ENCODE measurements at places on chromosomes 5 and 9.
A peak's percentile ranks its signal among the peaks of the same experiment; 100 is the strongest.

- H3K27me3 ChIP-seq = no peaks in the 10 kb centered on the region
- H3K4me3 ChIP-seq = no peak overlapping the region
- H3K36me3 ChIP-seq = no peaks in the 10 kb centered on the region
- no peak overlapping the region for H3K27ac ChIP-seq
- DNase-seq = peak; percentile 28
- peaks cover 25% of the 10 kb centered on the region for H3K4me1 ChIP-seq
Measured at GRCh38 chr5:124421584-124421983, 324.9 kb downstream of the ZNF608 start.

DNA sequence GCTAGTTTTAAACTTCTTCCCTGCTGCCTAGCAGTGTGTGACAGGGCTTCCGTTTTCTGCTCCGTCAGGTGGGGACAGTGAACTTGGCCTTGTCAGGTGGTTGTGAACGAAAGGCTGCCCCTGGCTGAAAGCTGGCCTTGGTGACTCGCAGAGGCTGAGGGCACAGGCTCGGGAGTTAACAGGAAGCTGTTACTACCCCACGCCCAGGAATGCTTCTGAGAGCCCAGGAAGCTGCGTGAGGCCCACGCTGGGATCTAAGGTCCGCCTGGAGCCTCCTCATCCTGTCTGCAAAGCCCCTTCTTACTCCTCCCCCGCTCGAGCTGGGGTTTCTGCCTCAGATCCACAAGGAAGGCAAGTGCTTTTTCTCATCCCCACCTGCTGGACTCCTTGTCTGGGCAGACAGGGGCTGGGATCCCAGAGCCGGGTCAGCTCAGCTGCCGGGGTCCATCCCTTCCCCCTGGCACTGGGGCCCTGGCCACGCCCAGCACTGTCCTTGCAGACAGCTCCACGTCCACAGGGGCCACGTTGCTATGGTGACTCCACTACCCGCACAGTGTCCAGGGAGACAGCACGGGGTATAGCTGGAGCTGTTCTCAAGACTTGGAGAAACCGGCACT lies 124.7 kb upstream of the TBC1D2 start:
- H3K36me3 ChIP-seq = no peaks in the 10 kb centered on the region
- no peaks in the 10 kb centered on the region for H3K27me3 ChIP-seq
- no peak overlapping the region for H3K4me3 ChIP-seq
- H3K27ac ChIP-seq = peak overlapping the region; percentile 77
- H3K4me1 ChIP-seq = peaks cover 69% of the 10 kb centered on the region

DNA sequence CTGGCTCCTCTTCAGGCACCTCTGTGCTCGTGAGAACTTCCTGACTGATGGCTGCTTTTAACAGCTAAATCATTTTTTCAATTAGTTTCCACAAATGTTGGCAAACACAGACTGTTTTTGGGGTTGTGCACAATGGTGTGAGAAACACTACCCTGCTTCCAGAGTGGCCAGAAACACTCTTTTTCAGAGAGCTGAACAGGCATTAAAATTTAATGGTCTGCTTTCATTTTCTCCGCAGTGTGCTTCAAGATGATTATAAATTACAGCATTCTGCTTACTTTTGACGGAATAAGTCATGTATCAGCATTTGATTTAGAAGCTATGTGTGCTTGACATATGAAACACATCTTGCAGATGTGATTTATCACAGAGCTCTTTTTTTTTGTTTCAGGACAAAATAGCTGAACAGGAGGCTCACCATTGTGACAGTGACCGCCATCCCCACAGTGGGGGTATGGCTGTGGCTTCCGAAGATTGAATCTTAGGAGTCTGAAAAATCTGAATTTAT lies 454.5 kb upstream of the ZNF608 start:
- no peaks in the 10 kb centered on the region for H3K36me3 ChIP-seq
- peak overlapping the region; percentile 29 for H3K4me3 ChIP-seq
- DNase-seq = no peak
- H3K4me1 ChIP-seq = no peaks in the 10 kb centered on the region
- no peaks in the 10 kb centered on the region for H3K27me3 ChIP-seq

- H3K4me3 ChIP-seq = peak overlapping the region; percentile 35
- no peaks in the 10 kb centered on the region for H3K36me3 ChIP-seq
- peaks cover 8% of the 10 kb centered on the region for H3K27me3 ChIP-seq
- DNase-seq = peak; percentile 51
- H3K4me1 ChIP-seq = peaks cover 24% of the 10 kb centered on the region
- no peak overlapping the region for H3K27ac ChIP-seq
Measured at GRCh38 chr5:88660947-88661805, 221.8 kb downstream of the MEF2C start.

DNA sequence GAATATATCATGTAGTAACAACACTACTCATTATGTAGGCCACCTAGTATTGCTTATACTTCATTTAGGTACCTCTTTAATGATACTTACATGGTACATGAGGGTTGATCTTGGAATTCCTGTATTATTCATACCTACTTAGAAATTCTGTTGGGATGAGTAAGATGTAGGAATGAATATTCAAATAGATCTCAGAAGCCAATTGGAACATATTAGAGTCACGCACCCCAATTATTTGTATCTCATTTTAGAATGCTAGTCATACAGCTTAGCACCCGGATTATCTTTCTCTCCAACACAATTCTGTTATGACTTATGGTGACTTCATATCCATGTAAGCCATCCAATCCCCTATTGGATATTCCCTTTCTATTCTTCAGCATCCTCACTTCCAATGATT lies 106.7 kb upstream of the SH3GL2 start:
- DNase-seq = no peak
- no peaks in the 10 kb centered on the region for H3K27me3 ChIP-seq
- no peak overlapping the region for H3K27ac ChIP-seq
- H3K36me3 ChIP-seq = no peaks in the 10 kb centered on the region

- H3K36me3 ChIP-seq = no peaks in the 10 kb centered on the region
- H3K27ac ChIP-seq = no peak overlapping the region
- H3K4me1 ChIP-seq = no peaks in the 10 kb centered on the region
- H3K4me3 ChIP-seq = no peak overlapping the region
- H3K27me3 ChIP-seq = no peaks in the 10 kb centered on the region
Measured at GRCh38 chr5:31382051-31382878, 149.6 kb downstream of the DROSHA start.

DNA sequence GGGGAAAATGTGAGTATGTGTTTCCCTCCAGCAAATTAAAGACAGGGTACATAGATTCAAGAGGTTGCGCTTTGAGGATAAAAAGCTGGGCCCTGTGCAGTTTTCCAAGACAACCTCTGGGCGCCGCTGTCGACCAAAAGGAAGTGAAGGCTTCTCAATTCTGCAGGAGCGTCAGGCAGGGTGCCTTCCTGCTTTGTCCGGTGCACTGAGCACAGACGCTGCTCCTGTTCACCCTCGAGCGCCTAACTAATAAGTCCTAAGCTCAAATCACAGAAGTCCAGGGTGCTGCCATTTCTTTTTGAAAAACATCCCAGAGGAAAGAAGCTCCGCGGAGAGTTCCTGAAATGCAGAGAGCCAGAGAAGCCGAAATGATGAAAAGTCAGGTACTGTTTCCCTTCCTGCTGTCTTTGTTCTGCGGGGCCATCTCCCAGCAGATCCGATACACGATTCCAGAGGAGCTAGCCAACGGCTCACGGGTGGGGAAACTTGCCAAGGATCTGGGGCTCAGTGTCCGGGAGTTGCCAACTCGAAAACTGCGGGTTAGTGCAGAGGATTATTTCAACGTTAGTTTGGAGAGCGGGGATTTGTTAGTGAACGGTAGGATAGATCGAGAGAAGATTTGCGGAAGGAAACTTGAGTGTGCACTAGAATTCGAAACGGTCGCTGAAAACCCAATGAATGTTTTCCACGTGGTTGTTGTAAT lies at the start of gene PCDHGB1:
Gene PCDHGB1, plus strand, starts transcription at position 183 of the 703 bp plus-strand sequence. Its CDS starts 162 bp downstream, at position 345.
- no peak within 1 kb of the TSS for H3K4me3 ChIP-seq
- H3K27ac ChIP-seq = no peak within 1 kb of the TSS
- no peaks in the 10 kb centered on the region for H3K4me1 ChIP-seq
- DNase-seq = peak; percentile 29

DNA sequence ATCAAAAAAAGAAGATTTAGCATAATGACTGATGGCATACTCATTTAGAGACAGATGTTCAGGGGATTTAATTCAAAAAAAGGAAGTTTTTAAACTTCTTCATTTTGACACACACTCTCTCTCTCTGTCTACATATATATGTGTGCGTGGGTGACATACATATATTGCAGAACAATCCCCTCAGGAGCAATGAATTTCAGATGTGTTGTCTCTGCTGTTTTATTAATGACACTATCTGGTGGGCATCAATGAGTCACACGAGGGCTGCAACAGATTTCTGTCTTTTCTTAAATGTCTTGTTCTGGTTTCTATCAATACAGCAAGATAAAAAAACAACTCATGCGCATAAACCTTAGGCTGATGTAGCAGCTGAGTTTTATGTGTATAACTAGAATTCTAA lies 123.5 kb upstream of the SLCO6A1 start:
- no peak overlapping the region for H3K27ac ChIP-seq
- H3K4me1 ChIP-seq = no peaks in the 10 kb centered on the region
- H3K36me3 ChIP-seq = no peaks in the 10 kb centered on the region
- H3K4me3 ChIP-seq = no peak overlapping the region
- no peaks in the 10 kb centered on the region for H3K27me3 ChIP-seq

DNA sequence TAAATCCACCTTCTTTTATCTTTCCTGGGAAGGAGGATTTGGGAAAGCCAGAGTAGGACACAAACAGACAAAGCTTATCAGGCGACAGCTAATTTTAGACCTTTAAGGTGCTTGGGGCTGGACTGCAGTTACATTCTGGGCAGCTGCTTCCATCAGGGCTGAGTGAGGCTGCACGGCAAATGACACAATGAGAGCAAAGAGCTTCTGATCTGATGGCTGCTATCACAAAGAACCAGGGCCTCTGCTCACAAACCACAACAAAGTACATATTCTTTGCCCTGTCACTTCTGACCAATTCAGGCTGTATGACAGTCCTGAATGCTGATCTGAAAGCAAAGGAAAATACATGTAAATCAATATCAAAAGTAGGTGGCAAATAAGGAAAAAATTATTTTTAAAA lies 93.1 kb downstream of the MRPS27 start:
- no peak overlapping the region for H3K4me3 ChIP-seq
- H3K27me3 ChIP-seq = no peaks in the 10 kb centered on the region
- DNase-seq = no peak
- peaks cover 14% of the 10 kb centered on the region for H3K36me3 ChIP-seq
- H3K4me1 ChIP-seq = no peaks in the 10 kb centered on the region
- H3K27ac ChIP-seq = no peak overlapping the region

- H3K27me3 ChIP-seq = no peaks in the 10 kb centered on the region
- peaks cover 15% of the 10 kb centered on the region for H3K4me1 ChIP-seq
- H3K4me3 ChIP-seq = no peak overlapping the region
- H3K27ac ChIP-seq = no peak overlapping the region
- DNase-seq = no peak
Measured at GRCh38 chr5:159021901-159022556, 77.7 kb downstream of the EBF1 start.

- no peak overlapping the region for H3K4me3 ChIP-seq
- no peaks in the 10 kb centered on the region for H3K36me3 ChIP-seq
- H3K27ac ChIP-seq = no peak overlapping the region
- peaks cover 3% of the 10 kb centered on the region for H3K27me3 ChIP-seq
- DNase-seq = no peak
- H3K4me1 ChIP-seq = no peaks in the 10 kb centered on the region
Measured at GRCh38 chr5:149472399-149472798, 78.8 kb downstream of the CSNK1A1 start.

- H3K4me1 ChIP-seq = peaks cover 20% of the 10 kb centered on the region
- H3K27ac ChIP-seq = peak overlapping the region; percentile 36
- no peaks in the 10 kb centered on the region for H3K27me3 ChIP-seq
Measured at GRCh38 chr5:176450077-176450476, 1.9 kb downstream of the FAF2 start.

DNA sequence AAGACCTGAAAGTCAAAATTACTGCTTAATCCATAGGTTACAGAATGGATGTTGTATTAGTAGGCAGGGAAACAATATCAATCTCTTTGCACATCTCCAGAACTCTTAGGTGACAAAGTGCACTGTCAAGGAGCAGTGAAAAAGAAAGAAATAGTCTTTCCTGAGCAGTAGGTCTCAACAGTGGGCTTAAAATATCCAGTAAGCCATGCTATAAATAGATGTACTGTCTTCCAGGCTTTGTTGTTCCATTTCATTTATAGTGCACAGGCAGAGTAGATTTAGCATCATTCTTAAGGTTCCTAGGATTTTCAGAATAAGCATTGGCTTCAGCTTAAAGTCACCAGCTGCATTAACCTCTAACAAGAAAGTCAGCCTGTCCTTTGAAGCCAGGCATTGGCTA lies 50.7 kb downstream of the SSBP2 start:
- peaks cover 3% of the 10 kb centered on the region for H3K4me1 ChIP-seq
- no peaks in the 10 kb centered on the region for H3K27me3 ChIP-seq
- H3K36me3 ChIP-seq = peaks cover 2% of the 10 kb centered on the region
- no peak overlapping the region for H3K27ac ChIP-seq
- no peak for DNase-seq

DNA sequence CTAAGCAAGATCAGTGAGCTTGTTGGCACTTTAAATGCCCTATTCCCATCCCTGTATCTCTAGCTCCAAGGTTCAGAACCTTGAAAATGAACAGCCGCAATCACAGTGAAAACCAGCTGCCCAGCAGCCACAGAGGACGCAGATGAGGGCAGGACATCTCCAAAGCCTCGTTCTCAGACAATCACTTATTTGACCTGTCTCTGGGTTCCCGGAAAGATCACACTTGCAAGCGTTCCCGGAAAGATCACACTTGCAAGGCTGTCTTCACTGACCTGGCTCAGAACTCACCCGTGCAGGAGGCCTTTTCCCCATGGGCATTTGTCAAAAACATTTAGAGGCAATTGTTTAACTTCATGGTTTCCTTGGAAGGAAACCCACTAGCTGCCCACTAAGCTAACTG lies 25.7 kb downstream of the IPPK start:
- H3K36me3 ChIP-seq = peaks cover 90% of the 10 kb centered on the region
- no peak overlapping the region for H3K27ac ChIP-seq
- H3K27me3 ChIP-seq = no peaks in the 10 kb centered on the region
- DNase-seq = no peak
- no peak overlapping the region for H3K4me3 ChIP-seq
- no peaks in the 10 kb centered on the region for H3K4me1 ChIP-seq

DNA sequence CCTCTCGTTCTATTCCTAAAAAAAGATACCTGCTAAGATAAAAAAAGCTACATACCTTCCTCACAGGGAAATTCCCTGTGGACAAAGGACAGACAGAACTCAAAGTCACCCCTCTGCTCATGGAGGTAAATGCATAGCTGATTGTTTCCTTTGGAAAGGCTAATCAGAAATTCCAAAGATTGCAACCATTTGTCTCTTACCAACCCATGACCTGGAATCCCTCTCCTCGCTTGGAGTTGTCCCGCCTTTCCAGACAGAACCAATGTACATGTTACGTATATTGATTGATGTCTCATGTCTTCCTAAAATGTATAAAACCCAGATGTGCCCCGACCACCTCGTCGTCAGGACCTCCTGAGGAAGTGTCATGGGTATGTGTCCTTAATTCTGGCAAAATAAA lies 49.2 kb upstream of the LIFR start:
- H3K27ac ChIP-seq = no peak overlapping the region
- H3K4me1 ChIP-seq = no peaks in the 10 kb centered on the region
- H3K4me3 ChIP-seq = no peak overlapping the region
- no peaks in the 10 kb centered on the region for H3K36me3 ChIP-seq
- no peak for DNase-seq
- no peaks in the 10 kb centered on the region for H3K27me3 ChIP-seq

- peaks cover 4% of the 10 kb centered on the region for H3K4me1 ChIP-seq
- H3K27me3 ChIP-seq = no peaks in the 10 kb centered on the region
- no peak for DNase-seq
Measured at GRCh38 chr9:124471761-124472160, 21.5 kb downstream of the ADGRD2 start.
